Pulmonary artery endothelial cell (primary cell): ENCODE measurements at places on chromosomes 7 and 10. TPM values are rescaled to one million over a fixed set of nuclear protein-coding genes. Genes with fewer than 3 reads are reported as not detected.

Gene MSMB
- not detected in 2 replicates for total RNA-seq

Gene POLR1F
- 30.0 and 32.6 TPM in 2 replicates for total RNA-seq

Gene CALHM3
- not detected in 2 replicates for total RNA-seq

Gene IL2RA
- not detected in 2 replicates for total RNA-seq

Gene CHST3
- total RNA-seq = 12.9 and 16.7 TPM in 2 replicates

Gene POM121L12
- total RNA-seq = not detected in 2 replicates

Gene FAM237B
- total RNA-seq = not detected in 2 replicates

Gene UCMA
- total RNA-seq = not detected in 2 replicates

Gene PRRT4
- total RNA-seq = not detected in 2 replicates

Gene TBX20
- total RNA-seq = 5.9 and 9.9 TPM in 2 replicates

Gene AGR3
- total RNA-seq = not detected in 2 replicates

Gene C10orf105
- not detected in 2 replicates for total RNA-seq

Gene AQP1
- total RNA-seq = 3.4 and 6.4 TPM in 2 replicates

Gene SLF2
- 18.1 and 36.7 TPM in 2 replicates for total RNA-seq

Gene SPAM1
- total RNA-seq = not detected in 2 replicates

Gene MMP21
- 0.07 TPM in 1 of 2 replicates, not detected in the other for total RNA-seq

Gene FZD1
- total RNA-seq = 2.6 and 4.7 TPM in 2 replicates
